ENCODE measurements at places on chromosomes 12 and 14.

GRCh38 chr12:64400041-64400440, 4.2 kb upstream of the XPOT start:
- DNase-seq: peak; percentile 37

GRCh38 chr12:124769163-124769530, 94.5 kb downstream of the SCARB1 start:
- DNase-seq: no peak

GRCh38 chr12:106814714-106815113, 40.2 kb downstream of the RIC8B start:
- no peak for DNase-seq

DNA sequence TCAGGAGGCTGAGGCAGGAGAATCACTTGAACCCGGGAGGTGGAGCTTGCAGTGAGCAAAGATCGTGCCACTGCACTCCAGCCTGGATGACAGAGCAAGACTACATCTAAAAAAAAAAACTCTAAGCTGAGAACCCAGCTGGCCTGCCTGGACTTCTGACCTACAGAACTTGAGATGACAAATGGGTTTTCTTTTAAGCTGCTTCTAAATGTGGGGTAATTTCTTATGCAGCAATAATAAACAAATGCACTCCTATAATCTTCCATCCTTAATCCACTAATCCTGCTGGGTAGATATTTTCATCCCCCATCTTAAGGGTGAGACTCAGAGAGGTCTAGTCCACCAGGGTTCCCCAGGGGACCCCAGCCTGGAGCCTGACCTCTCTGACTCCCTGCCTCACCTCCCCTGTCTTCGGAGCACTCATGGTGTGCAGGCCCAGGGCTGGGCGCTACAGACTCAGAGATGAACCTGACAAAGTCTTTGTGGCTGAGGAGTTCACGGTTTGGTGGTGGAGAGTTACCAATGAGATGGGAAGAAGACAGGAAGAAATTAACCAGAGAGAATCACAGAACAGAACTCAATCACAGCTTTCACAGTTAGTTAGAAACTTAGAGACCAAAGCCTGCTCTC, 39.7 kb upstream of the BDKRB2 start:
- no peak for DNase-seq

DNA sequence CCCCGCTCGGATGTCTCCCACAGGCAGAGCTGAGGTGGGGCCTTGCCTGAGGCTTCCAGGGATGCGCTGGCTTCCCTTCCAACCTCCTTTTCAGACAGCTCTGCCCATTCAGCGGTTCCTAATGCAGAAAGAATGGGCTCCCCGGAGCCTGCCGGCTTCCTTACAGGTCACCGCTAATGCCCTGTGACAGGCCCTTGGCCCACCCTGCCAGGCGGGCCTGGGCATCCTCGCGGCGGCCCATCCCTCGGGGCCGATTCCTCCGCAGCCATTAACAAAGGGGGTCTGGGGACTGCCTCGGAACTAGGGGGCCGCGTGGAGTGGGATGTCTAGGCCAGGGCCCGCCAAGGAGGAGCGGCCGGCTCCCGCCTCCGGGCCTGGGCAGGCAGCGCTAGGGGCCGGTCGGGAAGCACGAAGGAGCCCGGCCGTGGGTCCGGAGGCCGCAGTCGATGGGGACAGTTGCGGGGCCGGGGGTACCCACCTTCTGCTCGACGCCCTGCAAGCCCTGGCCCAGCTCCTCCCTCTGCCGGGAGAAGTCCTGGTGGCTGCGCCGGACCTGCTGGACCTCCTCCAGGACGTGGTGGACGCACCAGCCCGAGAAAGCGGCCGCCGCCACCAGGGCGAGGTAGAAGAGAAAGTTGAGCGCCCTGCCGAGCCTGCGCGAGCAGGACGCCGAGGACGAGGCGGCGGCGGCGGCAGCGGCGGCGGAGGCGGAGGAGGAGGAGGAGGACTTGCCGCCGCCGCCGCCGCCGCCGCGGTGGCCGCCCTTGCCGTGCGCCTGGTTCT, 738 bp downstream of the CKAP4 start:
- DNase-seq: peak; percentile 72

- DNase-seq: no peak
These were observed 1.4 kb upstream of the GTF2A1 start for GRCh38 chr14:81222126-81222525.

DNA sequence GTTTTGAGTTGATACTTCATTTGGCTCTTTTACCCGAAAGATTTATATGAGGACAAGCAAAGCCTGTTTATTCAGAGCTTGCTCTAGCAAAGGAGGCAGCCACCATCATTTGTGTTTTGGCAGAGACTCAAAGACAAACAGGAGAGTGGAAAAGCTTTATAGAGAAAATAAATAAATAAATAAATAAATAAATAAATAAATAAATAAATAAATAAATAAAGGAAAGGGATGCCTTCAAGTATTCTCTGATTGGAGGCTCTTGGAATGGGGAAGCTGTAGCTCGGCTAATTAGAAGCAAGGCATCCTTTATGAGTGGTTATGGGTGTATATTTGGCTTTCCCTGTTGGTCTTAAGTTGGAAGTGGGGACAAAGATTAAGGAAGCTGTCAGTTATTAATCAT, 229.8 kb downstream of the RASSF9 start:
- DNase-seq: no peak

- peak; percentile 89 for DNase-seq
These were observed 32.3 kb downstream of the EFCAB11 start for GRCh38 chr14:89922031-89922907.

- DNase-seq: no peak
These were observed 21.9 kb upstream of the PPP2R5C start for GRCh38 chr14:101739446-101740141.
